ENCODE measurements at places on chromosomes 4 and X.

GRCh38 chrX:147351644-147352043 lies 537.1 kb upstream of the CXorf51A start:
- DNase-seq: no peak

DNA sequence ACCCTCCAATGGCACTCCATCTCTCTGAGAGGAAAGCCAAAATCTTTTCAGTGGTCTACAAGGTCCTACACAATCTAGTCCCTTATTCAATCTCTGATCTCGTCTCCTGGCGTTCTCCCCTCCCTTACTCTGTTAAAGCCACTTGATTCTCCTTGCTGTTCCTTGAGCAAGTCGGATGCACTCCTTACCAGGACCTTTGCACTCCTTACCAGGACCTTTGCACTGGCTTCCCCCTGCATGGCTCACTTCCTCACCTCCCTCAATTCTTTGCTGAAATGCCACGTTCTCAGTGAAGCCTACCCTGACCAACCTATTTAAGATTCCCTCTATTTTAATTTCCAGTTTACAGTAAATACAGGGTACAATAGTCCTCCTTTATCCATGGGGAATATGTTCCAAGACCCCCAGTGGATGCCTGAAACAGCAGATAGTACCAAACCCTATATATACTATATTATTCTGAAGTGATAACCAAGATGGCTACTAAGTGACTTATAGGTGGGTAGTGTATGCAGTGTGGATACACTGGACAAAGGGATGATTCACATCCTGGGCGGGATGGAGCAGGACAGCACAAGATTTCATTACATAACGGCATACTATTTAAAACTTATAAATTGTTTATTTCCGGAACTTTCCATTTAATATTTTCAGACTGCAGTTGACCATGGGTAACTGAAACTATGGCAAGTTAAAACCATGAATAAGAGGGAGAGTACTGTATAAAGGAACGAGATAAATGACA lies 6.5 kb upstream of the DLG3 start:
- no peak for DNase-seq

DNA sequence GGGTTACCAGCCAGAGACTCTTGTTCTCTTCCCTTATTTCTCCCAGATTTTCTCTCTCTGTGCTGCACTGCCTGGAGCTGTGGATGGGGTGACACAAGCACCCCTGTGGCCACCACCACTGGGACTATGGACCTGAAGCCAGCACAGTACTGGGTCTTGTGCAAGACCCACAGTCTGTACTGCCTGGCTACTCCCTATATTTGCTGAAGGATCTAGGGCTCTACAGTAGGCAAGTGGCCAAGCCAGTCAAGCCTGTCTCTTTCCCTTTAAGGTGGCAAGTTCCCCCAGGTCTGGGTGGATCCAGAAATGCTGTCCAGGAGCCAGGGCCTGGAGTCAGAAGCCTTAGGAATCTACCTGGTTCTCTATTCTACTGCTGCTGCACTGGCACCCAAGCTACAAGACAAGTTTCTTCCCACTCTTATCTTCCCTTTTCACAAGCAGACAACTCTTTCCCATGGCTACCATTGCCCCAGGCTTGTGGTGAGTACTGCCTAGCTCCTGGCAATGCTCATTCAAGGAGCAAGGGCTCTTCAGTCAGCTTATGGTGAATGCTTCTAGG lies 28.4 kb upstream of the CT47A1 start:
- DNase-seq: no peak

DNA sequence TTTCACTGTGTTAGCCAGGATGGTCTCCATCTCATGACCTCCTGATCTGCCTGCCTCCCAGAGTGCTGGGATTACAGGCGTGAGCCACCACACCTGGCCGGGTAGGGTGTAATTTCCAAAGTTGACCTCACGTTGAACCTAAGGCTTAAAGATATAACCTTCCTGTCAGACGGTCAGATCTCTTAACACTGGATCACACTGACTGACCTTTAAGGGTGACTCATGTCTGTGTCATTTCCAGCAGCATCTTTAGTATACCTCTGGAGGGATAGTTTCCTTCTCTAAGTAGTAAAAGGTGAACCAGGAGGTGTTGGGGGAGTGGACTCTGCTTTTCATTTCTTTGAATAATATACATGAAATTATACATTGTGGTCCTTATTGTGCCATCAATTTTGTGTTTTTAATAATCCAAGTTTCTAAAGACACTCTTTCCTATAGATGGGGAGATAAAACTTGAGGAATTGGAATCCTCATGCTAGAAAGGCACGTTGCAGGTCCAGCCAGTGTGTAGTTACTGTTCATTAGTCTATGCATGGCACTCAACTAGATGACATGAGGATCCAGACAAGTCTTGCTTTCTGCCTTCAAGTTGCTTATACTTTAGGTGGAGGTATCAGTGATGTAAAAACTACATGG lies 45.7 kb downstream of the ARHGAP10 start:
- no peak for DNase-seq

GRCh38 chr4:83664741-83665140 lies 128.8 kb downstream of the GPAT3 start:
- no peak for DNase-seq

DNA sequence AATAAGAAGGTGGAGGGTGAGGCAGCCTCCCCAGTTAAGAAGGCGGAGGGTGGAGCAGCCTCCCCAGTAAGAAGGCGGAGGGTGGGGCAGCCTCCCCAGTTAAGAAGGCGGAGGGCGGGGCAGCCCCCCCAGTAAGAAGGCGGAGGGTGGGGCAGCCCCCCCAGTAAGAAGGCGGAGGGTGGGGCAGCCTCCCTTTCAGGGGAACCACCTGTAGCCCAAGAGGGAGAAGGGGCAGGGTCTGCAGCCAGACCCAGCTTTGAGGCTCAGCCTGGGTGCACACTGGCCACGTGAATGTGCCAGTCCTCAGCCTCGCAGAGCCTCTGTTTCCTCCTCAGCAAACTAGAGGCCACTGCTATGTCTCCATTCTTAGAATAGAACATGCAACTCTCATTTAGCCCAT lies 52.6 kb downstream of the HMX1 start:
- DNase-seq: no peak

- DNase-seq: no peak
These were observed 84.4 kb downstream of the STOX2 start for GRCh38 chr4:183989461-183989860.

- DNase-seq: no peak
These were observed 1.4 kb downstream of the TMLHE start for GRCh38 chrX:155611302-155611701.

- DNase-seq: no peak
These were observed 9.3 kb downstream of the KLHL15 start for GRCh38 chrX:24017674-24018073.

DNA sequence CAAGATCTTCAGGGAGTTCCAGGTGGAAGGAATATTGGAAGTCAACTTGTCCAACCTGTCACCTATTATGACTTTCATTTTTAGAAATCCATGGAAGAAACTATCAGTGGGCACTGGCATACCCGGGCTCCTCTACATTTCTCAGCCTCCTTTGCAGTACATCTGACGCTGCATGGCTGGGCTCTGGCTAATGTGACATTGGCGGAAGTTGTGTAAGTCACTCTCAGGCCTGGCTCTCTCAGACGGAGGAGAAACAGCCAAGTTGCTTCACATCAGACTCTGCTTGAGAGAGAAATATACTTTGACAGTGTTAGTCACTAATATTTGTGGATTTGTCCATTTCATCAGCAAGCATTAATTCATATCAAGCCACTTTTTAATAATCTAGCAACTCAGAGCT lies 4.5 kb downstream of the DCHS2 start:
- DNase-seq: no peak

DNA sequence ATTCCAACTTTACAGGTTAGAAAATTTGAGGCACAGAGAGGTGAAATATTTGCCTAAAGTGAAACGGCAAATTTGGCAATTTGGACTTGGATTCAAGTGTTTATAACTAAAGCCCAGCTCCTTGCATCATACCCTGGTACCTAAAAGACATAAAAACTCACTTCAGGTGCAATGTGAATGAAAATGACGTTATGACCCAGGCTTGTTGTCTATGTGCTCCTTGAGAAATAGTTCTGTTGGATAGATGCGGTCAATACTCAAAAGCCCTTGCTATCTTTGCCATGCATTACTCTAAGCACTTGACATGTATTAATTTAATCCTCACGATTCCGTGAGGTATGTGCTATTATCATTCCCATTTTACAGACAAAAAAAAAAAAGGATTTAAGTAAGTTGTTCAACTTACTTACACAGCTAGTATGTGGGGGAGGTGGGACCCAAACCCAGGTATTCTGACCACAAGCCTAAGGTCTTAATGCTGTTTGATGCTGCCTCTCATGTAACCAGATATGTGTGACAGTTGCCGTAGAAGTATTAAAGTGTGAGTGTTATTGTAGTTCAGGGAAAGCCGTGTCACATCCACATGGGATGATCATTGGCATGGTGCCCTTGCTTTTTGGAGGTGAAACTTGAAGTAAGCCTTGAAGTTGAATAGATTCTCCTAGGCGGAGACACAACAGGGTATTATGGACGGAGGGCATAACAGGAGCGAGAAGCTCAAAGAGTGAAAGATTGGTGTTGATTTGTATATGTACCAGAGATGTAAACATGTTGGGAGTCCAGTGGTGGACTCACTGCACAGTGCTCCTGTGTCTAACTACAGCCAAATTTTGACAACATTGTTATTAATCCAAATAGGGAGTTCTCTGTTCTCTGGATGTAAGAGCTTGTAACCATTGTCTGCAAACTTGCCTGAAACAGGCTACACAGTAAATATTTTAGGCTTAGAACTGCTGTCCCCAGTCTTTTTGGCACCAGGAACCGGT lies 3.1 kb downstream of the SCML1 start:
- DNase-seq: no peak

GRCh38 chrX:40912576-40912975 lies 172.7 kb upstream of the USP9X start:
- DNase-seq: no peak

- no peak for DNase-seq
These were observed 352.7 kb downstream of the NKX6-1 start for GRCh38 chr4:84146300-84146959.

Measured in thyroid gland (tissue), 4 donors.